ENCODE measurements at places on chromosomes 2 and 18.

DNA sequence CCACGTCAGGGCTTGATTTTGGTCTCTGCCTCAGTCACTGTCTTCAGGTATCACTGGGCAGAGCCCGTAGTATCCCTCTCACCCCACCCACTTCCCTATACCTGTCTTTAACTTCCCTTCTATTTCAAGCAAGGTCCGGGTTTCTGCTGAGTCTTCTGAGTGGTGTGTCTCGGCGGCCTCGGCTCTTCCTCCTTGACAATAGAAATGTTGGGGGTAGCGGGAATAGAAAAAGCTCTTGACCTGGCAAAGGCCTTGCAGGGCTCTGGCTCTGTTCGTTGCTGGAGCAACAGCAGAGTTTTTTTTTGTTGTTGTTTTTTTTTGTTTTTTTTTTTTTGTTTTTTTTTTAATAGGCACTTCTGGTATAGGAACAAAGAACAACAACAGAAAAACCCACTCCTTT lies 16.0 kb upstream of the IGFBP5 start:
- no peak for DNase-seq

DNA sequence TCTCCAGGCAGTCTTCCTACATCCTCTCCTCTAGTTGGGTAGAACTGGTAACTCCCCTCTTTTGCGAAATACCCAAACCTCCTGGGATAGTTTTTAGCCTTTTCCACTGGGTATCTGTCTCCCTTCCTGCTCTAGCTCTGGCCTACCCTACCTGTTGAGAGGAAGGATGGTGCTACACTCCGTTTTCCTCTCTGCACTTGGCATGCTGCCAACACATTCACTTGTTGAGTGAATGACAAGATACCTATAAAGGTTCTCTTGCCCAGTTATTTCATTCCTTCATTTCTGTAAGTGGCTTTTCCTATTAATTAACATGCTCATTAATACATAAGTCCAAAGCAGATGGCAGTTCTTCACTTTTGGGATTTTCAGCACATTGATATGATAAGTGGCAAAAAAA lies 293.8 kb downstream of the CNTNAP5 start:
- DNase-seq: no peak

- DNase-seq: no peak
These were observed at the start of gene SLC9A2 for GRCh38 chr2:102619414-102620319. Gene SLC9A2, plus strand, starts transcription at chr2:102619553. Its CDS starts 296 bp downstream, at chr2:102619849.

DNA sequence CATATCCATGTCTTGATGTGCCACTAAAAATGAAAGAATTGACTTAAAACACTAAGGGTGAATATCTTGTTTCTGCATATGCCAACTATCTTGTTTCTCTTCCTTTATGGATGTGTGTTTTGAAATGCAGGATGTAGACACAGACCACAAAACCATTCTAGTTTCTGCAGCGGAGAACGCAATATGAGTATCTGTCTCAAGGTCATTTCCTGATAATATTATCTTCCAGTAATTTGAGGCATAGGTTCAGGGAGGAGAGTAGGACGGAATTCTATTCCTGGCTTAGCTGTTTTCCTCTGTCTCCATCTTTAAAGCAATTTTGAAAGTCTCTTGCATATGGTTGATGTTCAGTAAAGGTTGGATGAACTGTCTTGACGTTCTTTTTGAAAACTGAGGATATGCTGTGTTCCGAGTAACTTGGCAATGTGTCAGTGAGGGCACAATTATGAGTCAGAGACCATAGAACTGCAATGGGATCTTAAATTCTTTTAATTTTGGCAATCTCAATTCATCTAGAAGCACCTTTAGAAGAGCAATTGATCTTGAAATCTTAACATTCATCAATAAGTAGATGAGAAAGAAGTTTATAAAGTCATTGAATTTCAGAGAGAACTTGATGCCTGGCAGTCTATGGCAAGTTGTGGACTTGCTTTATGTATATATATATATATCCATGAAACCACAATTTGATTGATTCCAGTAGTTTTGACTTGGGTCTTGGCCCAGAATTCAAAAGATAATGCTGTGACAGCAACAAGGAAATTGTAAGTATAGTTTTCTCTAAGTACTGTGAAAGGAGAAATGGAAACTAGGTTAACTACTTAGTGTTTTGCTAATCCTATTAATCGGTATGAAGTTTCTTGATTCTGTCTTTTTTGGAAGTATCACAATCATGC lies 24.8 kb downstream of the RAB27B start:
- no peak for DNase-seq

DNA sequence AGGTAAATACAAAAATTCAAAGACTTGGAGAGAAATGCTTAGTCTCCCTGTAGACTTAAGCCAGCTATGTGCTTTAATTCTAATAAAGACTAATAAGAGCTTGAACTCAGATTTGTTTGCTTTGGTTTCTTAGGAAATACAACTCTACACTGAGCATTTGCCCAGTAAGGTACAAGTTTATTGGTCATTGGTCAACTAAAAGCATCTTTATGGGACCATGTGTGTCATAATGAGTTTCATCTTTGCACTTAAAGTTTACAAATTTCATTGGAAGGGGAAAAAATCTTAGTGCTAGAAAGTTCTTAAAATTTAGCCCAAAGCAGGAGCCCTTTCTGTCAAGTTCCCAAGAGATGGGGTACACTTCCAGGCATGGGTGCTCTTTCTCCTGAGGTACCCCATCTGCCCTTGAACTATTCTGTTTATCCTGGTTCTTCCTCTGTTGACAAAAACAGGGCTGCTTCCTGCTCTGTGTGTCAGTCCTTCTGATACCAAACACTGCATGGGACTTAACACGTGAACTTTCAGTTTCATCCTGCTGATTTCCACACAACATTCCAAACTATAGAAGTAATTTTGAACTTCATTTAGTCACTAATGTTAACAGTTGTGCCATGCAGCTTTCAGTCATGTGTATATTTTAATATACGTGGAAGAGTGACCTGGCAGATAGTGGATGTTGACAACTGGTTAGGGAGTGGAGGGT lies 200.2 kb downstream of the TPGS2 start:
- DNase-seq: no peak

GRCh38 chr2:213863541-213863940 lies 547.3 kb upstream of the VWC2L start:
- DNase-seq: no peak

DNA sequence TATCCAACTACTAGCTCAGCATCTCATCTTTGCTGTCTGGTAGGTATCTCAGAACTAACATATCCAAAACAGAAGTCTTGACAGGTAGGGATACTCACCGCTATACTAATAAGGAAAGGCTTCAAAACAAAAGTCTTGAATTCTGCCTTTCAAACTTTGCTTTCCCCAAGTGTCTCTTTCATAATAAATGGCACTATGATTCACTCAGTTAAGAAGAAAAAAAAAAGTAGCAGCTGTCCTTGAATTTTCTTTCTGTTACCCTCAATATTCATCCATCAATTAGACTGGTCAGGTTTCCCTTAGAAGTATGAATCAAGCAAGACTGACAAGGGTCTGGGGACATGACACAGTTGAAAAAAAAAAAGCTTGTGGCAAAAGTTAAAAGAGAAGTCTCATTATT lies 175.1 kb downstream of the GULP1 start:
- DNase-seq: no peak

- DNase-seq: no peak
These were observed 26.6 kb downstream of the EML6 start for GRCh38 chr2:54750040-54750439.

- DNase-seq: no peak
These were observed 511.2 kb downstream of the EIPR1 start for GRCh38 chr2:2866459-2866858.

GRCh38 chr2:122885436-122885835 lies 1130.0 kb downstream of the TSN start:
- no peak for DNase-seq

DNA sequence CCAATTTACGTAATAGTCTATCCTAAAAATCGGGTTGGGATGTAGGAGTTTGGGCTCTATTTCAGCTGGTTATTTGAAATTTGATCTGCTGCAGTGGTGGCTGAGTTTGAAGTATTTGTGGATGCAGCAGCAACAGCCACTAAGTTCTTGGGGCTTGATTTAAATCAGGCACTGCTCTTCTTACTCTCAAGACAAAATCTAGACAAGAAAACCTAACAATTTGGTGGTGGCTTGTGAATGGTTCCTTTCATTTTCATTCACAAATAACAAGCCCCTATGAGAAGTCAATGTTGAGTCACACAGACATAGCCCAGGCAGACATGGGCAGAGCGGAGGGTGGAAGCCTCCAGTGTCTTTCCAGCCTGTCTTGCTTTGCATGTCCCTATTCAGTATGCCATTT lies 199.3 kb downstream of the LTBP1 start:
- DNase-seq: no peak

- DNase-seq: no peak
These were observed 61.5 kb upstream of the DOCK10 start for GRCh38 chr2:225103737-225104141.

DNA sequence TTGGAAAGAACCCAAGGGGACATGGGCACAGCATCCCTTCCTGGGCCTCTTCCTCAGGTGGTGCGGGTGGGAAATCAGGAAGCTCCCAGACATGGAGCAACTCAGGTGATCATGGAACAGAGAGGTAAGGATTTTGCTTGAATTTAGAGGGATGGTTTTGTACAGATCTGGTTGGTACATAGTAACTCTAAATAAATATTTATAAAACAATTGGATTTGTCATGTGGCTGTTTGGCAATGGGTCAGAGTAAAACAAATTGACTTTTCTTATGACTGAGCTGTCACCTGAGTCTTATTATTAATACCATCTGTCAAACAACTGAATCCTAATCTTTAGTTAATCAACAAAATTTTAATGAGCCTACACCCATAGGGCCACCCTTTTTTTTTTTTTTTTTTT lies 19.4 kb upstream of the TMEM178A start:
- DNase-seq: no peak

- DNase-seq: no peak
These were observed 390.9 kb upstream of the SMIM21 start for GRCh38 chr18:75818383-75818782.

GRCh38 chr18:68555879-68556301 lies 159.0 kb downstream of the TMX3 start:
- no peak for DNase-seq

- DNase-seq: peak; percentile 67
These were observed 203.9 kb downstream of the PRKCE start for GRCh38 chr2:45855374-45855773.

DNA sequence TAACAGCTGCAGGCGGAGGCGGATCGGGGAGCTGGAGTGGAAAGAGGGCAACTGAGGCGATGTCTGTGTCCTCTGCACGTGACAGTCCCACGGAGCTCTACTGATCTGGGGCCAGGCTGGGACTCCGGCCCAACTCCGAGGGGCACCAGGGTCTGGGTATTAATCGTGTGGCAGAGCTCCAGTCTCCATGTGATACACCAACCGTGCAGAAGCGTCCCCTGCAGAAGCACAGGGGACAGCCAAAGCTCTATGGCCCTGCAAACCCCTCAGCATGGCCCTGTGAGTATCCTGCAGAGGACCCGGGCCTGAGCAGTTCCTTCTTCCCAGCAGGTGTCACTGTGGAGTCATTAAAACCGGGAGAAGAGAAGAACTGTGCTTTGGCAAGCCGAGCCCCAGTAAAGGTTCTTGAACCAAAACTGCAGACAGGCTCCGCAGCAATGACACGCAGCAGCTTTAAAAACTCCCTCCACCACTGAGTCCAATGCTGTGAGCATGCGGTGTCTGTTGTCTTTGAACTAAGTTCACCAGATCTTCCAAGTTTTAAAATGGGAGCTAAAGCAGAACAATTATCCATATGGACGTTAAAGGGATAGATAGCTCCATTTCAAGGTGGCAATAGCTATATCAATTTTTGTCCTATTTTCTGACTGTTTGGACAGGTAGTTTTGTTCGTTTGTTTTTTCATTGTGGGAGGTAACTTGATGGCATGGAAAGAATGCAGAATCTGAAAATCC lies 79.4 kb downstream of the TMEM182 start:
- peak; percentile 12 for DNase-seq

GRCh38 chr2:67268797-67269196 lies 128.3 kb upstream of the ETAA1 start:
- no peak for DNase-seq

- DNase-seq: peak; percentile 77
These were observed 32.4 kb upstream of the VIT start for GRCh38 chr2:36663851-36664695.

DNA sequence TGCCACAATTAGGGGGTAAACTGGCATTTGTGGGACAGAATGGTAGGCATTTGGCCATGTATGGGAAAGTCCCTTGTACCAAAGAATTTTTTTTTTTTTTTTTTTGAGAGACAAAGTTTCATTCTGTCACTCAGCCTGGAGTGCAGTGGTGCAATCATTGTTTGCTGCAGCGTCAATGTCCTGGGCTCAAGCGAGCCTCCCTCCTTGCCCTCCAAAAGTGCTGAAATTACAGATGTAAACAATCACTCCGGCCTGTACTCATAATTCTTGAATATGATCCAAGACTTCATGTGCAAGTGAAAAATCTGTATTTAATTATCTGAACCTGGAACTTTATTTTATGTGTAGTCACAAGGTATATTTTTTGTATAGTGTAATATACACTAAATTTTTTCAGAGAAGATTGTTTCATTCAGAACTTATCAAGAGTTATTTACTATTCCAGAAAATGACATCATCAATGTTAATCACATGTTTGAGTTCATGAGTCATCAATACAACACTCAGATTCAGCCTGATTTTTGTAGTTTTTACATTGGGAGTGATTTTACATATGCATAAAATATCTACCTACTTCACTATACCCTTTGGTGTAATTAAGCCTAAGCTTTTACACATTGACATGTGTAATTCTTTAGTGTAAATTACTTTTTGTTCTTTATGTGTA lies 138.7 kb upstream of the L3MBTL4 start:
- no peak for DNase-seq

GRCh38 chr18:7305416-7305815 lies 74.5 kb downstream of the LRRC30 start:
- DNase-seq: no peak

- no peak for DNase-seq
These were observed 144.9 kb downstream of the CERS6 start for GRCh38 chr2:168600949-168601348.

DNA sequence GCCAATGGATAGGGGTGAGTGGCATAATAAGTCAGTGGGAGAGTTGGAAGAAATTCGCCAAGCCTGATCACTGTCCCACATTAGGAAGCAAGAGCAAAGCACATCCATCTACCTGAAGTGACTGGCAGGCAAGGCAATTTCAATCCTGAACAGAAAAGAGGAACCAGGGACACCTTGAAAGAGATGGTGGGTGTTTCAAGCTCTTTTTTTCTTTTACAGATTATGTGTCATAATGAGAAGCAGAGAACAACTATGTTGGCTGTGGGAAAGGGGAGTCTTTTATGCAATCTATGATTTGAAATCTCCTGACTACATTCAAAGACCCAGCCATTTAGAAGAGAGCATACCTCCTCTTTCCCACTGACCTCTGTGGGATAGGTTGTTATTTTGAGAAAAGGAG lies 63.5 kb downstream of the TGIF1 start:
- DNase-seq: no peak
